ENCODE measurements at places on chromosomes 2 and 18.

DNA sequence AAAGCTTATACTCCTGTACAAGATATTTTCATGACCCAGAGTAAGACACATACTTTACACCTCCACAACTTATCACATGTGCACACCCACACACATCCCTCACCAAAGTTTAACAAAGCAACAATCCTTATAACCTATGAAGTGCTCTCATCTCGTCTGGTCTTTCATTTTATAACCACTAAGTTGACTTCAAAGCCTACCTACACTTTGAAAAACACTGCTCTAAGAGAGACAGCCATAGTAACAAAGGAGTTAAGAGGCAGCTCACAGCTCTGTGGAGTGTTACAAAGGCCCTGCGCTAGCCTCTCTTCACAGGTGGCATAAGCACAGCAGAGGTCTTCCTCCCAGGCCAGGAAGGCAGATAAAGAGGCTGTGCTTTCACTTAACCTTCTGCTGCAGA lies 69.7 kb upstream of the TMEM200C start:
- no peak for DNase-seq

GRCh38 chr2:224781400-224781799 lies 65.2 kb upstream of the CCDC195 start:
- DNase-seq = no peak

DNA sequence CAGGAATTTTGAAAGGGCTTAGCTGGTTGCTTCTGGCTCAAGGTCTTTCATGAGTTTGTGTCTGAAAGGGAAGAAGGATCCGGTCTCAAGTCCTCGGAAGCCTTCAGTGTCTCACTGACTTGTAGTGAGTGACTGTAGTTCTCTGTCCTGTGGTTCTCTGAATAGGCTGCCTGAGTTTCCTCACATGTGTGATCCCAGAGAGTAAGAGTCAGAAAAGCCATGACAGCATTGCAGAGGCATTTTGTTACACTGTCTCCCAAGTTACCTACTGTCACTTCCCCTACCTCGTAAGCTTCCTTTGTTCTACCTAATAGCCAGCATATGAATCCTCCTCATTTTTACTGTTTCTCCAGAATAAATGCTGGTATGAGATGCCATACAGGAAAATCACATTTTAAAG lies 709.1 kb upstream of the CHAC2 start:
- no peak for DNase-seq

DNA sequence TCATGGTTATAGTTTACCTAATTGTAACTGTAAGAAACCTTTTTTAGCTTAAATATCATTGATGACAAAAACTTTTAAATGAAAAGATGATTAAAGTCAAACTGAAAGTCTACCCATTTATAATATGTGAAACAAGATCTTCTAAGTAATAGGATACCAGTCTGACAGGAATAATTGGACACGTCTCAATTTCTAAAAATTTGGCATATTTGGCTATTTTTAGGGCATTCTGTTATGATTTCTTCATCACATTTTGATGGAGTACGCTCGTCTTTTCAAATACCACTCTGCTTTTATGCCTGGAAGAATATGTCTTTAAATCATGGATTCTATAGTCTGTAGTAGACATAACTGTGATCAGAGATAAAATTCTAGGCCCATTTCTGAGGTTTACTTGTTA lies 1.3 kb downstream of the R3HDM1 start:
- no peak for DNase-seq

- no peak for DNase-seq
These were observed 31.3 kb upstream of the RAPGEF4 start for GRCh38 chr2:172704072-172704936.

GRCh38 chr18:55296778-55297177 lies 291.2 kb downstream of the TCF4 start:
- no peak for DNase-seq

- no peak for DNase-seq
These were observed 213.3 kb downstream of the TWIST2 start for GRCh38 chr2:239061121-239061666.

- no peak for DNase-seq
These were observed 141.6 kb downstream of the HDAC4 start for GRCh38 chr2:239259173-239259572.

DNA sequence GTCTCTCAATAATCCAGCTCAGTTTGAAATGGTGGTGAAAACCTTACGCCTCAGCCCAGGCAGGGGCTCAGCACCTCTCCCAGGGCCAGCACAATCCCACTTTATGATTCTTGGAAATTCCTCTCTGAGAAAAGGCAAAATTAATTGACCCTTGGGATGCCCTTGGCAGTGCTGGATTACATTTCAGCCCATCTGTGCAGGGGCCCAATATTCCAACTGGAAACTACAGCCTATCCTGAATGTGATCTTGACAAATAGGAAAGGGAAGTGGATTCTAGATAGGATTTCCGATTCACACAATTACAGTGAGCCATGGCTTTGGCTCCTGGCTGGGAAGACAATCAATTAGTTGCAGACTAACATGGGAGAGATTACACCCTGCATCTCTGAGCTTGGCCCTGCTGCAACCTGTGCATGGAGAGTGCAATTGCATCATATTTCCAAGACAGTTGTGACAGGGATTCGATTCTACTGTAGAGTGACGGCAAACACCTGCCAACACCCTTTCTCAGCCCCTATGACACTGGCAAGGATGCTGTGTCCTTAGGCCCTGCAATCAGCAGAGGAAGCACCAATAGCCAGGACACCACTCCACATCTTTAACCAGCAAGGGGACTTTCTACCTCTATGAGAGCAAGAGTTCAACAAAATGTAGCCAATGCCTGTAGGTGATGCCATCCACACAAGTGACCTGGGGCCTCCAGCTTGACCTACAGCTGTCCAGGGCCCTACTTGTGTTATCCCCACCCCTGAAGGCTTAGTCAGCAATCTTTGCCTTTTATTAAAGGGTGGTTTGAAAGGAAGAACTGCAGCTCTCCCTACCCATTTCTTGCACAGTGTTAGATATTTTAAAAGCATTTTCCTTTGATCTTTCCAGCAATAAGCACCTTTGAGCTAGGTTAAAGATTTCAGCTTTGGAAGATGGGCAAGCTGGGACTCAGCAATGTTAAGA lies 187.2 kb upstream of the HS6ST1 start:
- DNase-seq = no peak

- DNase-seq = no peak
These were observed 58.8 kb downstream of the GPC1 start for GRCh38 chr2:240494194-240494793.

DNA sequence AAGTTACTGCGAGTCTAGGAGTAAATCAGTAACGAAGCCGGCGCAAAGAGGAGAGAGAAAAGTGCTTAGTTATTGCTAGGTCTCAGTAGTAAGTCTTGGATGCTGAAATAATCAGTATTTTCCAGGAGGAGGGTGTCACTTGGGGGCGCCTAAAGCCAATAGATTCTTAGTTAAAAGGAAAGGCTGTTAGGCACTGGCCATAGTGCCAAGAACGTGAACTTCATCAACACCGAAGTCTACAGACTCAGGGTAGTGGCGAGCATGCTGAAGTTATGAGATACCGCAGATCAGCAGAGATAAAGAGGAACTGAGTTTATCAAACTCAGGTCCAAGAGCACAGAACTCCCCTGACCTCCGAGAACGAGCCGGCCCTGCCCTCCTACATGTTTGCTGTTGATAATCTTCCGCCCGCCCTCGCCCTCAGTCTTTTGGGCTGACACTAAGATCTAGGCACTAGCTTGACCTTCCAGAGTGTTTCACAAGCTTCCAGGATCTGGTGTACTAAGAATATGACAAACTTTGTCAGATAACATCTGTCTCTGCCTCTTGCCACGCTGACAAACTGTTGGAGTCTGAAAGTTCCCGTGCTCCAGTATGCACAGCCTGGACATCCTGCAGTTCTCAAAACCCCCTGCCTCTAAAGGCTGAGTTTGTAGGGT lies 49.2 kb downstream of the CYB5A start:
- DNase-seq = no peak

GRCh38 chr2:34980689-34981088 lies 1374.9 kb upstream of the CRIM1 start:
- no peak for DNase-seq

DNA sequence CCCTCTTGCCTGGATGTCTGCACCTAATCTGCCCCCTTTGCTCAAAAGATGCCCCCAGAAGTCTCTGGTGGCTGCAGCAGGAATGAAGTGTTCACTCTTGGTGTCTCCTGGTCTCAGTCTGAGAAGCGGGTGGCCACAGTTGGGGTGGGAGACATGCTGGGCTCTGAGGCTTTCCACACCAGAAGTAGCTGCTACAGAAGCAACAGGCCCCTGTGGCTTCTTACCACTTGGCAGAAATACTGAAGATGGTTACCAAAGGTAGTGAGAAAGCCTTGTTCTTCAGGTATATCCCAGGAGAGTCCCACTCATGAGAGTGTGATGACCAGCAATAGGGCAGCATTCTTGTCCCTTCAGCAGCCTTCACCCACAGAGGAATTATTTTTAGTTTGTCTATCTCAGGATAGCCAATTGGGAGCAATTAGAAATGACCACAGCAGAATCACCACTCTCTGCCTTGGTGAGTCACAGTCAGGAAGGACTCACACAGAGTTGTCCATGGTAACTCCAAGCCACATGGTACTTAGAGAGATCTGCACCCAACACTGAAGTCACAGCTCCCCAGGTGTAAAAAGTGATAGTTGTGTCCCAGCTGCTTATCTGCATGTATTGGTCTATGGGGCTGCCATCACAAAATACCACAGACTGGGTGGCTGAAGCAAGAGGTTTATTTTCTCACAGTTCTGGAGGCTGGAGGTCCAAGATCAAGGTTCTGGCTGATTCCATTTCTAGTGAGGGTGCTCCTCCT lies 169.8 kb upstream of the ID2 start:
- no peak for DNase-seq

DNA sequence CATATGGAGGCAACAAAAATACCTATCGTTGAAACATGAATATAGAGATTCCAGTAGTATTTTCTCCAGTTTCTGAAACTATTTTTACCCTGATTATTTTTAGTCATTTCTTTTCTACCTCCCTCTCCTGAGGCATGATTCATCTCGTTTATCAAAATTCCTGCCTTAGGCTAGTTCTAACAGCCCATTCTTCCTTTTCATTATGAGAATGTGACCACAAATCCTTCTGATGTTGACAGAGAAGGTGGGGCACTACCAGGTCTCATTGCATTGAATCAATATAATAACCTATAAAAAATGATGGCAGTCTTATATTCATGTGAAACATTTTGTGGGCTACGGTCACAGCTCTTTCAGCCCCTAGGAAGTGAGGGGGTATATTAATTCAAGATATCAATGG lies 406.5 kb upstream of the UBE2E3 start:
- DNase-seq = no peak

DNA sequence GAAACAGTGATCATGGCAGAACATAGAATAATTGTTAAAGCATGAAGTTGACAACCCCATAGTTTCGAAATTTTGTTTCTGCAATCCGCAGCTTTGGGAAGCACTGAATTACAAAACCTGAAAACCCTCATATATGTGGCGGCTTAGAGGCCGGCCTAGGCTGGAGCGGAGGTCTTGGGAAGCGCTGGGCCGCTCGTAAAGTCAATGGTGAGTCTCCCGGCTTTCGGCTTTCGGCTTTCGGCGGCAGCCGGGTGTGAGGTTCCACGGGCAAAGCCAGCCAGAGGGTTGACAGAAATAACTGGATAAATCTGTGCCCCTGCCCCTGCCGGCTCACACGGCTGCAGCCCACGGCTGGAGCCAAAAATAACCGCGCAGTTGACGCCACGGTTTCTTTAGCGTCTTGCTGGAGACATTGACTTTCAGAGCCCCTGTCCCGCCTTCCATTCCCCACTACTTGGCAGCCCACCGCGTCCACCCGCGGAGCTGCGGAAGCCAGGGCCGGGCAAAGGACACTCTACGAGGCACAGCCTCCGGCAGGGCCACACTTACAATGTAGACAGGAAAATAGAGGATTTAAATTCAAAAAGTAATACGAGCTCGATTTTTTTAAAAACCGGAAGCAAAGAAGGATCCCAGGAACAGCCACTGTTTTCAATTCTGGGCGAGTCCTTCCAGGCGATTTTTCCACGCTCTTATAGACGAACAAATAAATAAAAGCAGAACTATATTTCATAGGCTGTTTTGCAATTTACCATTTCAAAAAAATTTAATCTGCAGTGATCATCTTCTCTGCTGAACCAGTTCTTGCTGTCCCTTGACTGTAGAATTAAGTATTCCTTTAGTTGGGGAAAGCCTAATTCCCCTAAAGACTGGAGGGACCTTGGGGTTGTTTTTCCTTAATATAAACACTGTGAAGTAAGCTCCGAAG lies 28.3 kb upstream of the ATP6V1B1 start:
- no peak for DNase-seq

DNA sequence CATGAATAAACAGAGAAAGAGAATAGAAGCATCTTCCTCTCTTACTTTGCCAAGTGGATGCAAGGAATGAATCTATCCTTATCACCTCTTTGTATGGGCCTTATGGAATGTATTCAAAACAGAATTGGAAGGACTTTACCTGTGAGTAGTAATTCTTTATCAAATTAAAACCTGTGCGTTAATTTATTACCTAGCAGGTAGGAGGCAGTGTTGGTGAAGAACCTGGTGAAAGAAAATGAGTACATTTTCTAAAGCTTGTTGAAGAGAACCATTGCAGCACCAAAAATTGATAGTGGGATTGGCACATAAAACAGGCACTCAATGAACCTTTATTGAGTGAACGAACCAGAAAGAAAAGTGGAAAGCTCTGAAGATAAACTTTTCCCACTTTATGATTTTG lies 1302.1 kb upstream of the CELF4 start:
- DNase-seq = no peak

DNA sequence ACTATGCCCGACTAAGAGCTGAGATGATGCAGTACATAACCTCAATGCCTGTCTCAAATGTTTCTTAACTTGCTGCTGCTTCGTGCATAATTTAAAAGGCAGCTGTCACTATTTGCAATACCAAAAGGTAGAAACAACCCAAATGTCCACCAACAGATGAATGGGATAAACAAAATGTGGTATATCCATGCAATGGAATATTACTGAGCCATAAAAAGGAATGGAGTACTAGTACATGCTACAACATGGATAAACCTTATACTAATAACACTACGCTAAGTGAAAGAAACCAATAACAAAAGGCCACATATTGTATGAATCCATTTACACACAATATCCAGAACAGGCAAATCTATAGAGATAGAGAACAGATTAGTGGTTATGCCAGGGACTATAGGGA lies 13.0 kb upstream of the DGKD start:
- no peak for DNase-seq

DNA sequence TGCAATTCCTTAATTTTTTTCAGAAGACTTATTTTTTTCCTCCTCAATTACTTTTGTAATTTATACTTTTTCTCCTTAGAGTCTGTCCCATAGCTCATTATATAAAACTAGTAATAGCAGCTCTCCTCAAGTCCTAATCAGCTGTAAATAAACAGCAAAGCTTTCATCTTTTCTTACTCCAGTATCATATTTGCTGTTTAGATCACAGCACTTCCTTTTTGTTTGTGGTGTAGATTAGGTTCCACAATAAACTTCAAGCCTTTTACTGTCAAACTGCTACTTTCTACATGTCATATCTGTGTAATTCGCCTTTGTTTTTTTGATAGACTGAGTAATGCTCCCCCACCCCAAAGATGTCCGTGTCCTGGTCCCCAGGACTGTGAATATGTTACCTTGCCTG lies 25.5 kb downstream of the GCG start:
- no peak for DNase-seq

DNA sequence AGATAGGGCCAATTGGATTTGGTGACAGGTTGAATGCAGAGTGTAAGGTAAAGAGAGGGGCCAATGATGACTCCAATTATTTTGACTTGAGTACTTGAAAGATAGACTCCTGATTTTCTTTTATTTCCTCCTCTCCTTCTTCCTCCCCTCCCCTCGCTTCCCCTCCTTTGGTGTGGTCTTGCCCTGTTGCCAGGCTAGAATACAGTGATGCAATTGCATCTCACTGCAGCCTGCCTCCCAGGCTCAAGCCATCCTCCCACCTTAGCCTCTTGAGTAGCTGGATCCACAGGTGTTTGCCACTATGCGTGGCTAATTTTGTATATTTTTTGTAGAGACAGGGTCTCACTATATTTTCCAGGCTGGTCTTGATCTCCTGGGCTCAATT lies 2.3 kb downstream of the DGUOK start:
- no peak for DNase-seq
